Glutamatergic neuron (in vitro differentiated cells): ENCODE measurements at places on chromosomes 7 and 10.

GRCh38 chr7:87218796-87219544 lies 562 bp downstream of the TMEM243 start:
- DNase-seq = peak; percentile 23

DNA sequence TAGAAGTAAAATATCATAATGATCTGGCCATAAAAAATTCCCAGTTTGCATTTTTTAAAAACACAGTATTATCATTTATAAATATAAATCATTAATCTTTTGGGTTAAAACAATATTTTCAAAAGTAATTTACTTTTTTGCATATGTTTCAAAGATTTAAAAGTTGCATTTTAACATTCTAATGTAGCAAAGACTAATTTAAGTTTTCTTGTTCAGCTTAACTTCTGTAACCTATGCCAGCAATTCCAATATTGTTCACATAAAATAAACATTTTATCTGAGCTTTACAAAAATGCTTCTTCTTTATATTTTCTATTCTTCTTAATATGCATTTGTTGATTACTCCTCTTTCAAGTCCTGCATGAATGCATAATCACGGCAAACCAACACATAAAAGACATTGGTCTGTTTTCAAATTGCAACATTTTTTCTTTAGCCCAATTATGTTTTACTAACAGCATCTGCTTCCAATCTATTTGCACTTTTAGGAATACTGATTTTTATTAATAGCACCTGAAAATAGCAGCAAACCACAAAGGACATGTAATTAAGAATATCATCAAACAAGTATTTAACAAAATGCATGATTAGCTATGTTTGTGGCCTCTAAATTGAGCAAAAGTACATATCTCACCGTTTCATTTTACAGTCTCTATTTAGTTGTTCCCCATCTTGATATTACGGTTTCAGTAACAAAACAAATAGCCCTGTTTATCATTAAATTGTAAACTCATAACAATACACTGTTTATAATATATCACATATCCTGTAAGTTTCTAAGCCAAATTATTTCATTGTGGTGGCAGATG lies 286.9 kb upstream of the NFE2L3 start:
- DNase-seq = no peak

GRCh38 chr10:20990604-20991003 lies 93.5 kb upstream of the NEBL start:
- no peak for DNase-seq

DNA sequence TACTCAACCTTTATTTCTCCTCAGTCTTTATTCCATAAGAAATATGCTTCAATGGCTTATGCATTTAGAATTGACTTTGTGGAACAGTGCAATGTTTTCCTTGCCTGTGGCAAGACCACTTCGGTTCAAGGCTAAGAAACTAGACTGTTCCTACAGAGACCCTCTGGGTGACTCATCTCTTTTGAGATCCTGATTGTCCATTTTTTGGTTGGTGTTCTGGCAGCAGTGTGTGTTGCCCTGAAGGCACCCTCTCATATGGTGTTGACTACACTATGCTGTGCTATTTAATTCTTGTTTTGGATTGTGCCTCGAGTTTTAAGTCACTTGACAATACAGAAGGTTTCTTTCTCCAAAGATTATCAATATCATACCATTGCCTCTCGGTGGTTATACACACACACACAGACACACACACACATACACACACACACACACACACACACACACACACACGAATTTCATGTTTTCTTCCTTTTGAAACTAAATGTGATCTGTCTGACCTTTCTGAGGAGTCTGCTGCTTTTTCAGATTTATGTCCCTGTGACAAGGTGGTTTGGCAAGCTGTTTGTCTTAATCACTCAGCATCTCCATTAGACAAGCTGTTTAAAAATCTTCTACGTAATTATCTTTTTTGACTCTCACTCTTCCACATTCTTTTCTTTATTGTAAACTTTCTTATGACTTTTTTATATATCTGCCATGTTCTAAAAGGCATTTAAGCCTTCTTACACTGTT lies 187.2 kb downstream of the VTI1A start:
- DNase-seq = no peak

- DNase-seq = no peak
These were observed 50.0 kb upstream of the FRMD4A start for GRCh38 chr10:14380746-14381145.

GRCh38 chr10:84497978-84498377 lies 169.6 kb downstream of the CCSER2 start:
- no peak for DNase-seq

- no peak for DNase-seq
These were observed 73.2 kb downstream of the PDGFA start for GRCh38 chr7:446289-446935.

DNA sequence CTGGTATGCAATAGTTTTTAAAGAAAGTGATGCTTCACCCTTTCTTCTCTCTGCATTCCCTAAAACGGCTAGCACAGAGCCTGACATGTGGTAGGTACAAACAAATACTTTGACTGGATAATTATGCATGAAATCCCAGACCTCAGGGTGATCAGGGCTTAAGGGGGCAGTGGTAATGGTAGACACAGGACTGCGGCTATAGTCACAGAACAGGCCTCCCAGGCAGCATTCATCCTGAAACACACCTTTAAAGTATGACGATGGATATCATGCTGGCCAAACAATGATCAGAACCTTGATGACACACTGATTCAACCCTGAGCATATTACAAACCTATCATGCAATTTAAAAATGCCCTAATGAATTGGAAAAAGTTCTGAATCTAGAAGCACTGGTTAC lies 110.8 kb downstream of the PIP4K2A start:
- no peak for DNase-seq

- no peak for DNase-seq
These were observed 129.9 kb downstream of the ABCA13 start for GRCh38 chr7:48301201-48301600.

DNA sequence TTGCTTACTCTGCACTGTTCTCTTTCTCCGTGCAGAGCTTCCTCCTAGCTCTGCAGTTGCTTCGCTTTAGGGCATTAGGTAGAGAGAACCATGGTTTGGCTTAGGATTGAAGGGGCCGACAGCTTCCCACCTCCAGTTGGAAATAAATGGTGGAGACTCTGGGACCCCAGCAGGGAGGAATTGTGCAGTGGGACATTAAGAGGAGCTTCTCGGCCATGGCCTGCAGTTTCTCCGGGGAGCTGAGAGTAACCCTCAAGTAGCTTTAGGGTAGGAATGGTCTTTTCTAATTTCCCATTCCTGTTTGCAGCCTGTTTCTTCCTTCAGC lies 1.2 kb downstream of the SUFU start:
- no peak for DNase-seq

DNA sequence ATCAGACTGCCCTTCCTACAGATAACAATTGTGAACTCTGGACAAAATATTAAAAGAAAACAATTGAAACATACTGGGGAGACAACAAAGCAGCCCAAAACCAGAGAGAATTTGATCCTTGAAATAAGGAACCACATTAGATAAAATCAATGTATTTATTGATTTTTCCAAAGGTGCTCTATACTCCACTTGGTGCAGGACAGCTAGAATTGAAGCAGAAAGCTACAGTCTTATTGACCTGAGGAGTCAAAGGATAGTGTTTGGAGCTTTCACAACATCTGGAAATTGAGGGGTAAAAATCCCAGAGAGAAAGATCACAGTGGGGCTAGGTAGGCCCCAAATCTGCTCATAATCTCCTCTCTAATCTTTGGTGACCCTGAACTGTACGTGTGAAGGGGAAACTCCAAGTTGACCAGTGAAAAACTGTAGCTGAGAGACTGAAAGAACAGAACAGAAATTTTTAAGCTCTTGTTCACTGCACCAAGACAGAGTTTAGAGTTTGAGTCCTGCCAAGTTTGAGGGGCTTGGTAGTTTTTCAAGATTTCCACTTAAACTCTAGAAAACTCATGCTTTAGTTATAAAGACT lies 70.2 kb downstream of the SAMD9 start:
- DNase-seq = no peak

DNA sequence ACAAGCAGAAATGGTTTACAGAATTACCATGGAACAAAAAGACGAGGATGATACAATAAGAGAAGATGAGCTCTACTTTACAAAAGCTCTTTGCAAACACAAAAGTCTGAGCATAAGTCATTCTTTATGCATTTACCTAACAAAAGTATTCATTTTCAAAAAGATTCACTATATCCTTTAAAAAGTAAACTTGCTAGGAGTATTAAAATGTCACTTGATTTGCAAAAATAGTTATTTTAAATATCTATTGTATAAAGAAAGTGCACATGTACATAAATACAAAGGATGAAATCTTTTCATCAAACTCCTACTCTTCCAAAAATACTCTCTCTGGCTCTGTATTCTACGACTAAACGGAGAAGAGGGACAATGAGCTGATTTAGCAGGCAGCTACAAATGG lies 146.4 kb upstream of the STEAP1 start:
- DNase-seq = no peak

GRCh38 chr10:69646185-69647060 lies 16.4 kb downstream of the FAM241B start:
- DNase-seq = peak; percentile 62

- DNase-seq = peak; percentile 53
These were observed 274.0 kb downstream of the FRMD4A start for GRCh38 chr10:14056610-14057332.

- no peak for DNase-seq
These were observed 54.3 kb downstream of the BMS1 start for GRCh38 chr10:42836771-42837468.

- no peak for DNase-seq
These were observed 262.0 kb upstream of the ZMIZ1 start for GRCh38 chr10:78806681-78807221.

GRCh38 chr7:137204246-137204645 lies 139.3 kb downstream of the PTN start:
- no peak for DNase-seq

- no peak for DNase-seq
These were observed 90.3 kb downstream of the GLCCI1 start for GRCh38 chr7:8058852-8059251.

DNA sequence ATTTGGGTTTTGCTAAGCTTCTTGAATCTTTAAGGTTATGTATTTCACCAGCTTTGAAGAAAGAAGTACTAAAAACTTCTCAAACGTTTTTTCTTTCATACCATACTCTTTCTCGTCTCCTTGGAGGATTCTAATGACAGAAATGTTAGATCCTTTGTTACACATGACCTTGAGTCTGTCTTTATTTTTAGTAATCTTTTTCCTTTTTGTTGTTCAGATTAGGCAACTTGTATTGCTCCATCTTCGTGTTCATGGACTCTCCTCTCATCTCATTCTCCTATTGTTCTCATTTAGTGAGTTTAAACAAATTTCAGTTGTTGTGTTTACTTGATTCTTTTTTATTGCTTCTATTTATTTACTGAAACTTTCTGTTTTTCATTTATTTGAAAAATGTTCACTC lies 73.7 kb downstream of the WDFY4 start:
- no peak for DNase-seq

- DNase-seq = no peak
These were observed 306.2 kb upstream of the LRRN3 start for GRCh38 chr7:110784749-110785148.

DNA sequence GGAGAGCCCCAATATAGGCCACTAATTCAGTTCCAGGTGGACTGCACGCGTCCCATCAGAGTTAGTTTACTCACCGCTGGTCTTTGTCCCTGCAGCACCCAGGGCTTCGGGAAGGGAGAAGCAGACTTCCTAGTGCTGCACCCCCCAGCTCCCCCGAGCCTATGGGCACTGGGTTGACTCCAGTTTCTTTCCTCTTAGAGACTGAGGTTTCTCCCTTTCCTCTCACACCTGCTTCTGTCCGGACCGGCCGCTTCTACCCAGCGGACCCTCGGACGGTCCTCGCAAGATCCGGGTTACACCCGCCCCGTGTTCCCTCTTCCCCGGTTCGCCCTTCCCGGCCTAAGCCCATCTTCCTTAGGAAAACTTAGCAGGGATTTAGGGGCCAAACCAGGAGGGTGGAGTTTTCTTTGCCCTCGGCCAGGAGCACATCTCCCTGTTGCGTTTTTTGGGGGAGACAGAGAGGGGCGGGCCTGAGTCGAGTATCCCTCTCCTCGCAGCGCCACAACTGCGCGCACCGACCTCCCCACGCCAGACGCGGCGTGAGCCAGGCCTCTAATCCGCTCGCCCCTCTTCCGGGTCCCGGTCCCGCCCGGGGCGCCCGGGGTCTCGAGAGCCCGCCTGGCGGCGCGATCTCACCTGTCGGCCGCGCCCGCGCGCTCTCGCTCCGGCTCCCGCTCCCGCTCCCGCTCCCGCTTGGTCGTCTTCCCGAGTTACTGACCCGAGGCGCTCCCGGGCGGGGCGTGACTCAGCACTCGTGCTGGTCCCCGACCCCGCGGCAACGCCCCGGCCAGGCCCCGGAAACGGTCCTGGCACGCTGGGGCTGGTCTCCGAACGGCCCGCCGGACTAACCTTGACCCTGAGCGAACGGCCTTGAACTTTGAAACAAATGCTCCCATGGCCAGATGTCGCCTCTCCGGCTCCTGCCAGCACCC lies at the start of gene AIFM2:
Gene AIFM2 (minus strand): TSS at position 728 of the 932 bp plus-strand sequence. CDS start 8,741 bp downstream, outside the sequence.
- peak; percentile 52 for DNase-seq

DNA sequence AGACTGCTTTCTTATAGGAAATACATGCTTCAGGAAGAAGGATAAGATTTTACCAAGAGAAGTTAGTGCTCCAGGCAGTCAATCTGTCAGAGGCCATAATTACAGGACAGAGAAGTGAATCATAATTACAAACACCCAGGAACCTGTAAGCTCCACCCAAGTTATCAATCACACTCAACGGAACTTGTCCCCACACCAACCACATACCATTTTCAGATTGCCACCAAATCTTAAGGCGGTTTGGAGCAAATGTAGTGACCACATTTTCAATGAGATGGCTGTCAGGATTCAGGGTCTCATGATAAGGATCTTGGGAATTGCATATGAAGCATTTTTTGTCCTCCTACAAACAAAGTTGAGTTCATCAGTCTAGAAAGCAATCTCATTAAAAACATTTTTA lies 4.8 kb downstream of the LAMB1 start:
- no peak for DNase-seq

- no peak for DNase-seq
These were observed 57.5 kb downstream of the ADD3 start for GRCh38 chr10:110065269-110065668.

GRCh38 chr10:30671026-30671616 lies 41.6 kb upstream of the LYZL2 start:
- no peak for DNase-seq

- no peak for DNase-seq
These were observed 53.0 kb upstream of the MAGI2 start for GRCh38 chr7:79506481-79506880.

DNA sequence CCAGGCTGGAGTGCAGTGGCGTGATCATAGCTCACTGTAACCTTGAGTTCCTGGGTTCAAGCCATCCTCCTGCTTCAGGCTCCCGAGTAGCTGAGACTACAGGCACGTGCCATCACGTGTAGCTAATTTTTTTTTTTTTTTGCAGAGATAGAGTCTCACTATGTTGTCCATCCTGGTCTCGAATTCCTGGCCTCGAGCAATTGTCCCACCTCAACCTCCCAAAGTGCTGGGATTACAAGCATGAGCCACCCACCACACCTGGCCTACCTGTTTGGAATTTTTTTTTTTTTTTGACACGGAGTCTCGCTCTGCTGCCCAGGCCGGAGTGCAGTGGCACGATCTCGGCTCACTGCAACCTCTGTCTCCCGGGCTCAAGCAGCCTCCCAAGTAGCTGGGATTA lies 117.1 kb upstream of the PARD3 start:
- DNase-seq = no peak
